ENCODE measurements at places on chromosomes 3 and 15.

DNA sequence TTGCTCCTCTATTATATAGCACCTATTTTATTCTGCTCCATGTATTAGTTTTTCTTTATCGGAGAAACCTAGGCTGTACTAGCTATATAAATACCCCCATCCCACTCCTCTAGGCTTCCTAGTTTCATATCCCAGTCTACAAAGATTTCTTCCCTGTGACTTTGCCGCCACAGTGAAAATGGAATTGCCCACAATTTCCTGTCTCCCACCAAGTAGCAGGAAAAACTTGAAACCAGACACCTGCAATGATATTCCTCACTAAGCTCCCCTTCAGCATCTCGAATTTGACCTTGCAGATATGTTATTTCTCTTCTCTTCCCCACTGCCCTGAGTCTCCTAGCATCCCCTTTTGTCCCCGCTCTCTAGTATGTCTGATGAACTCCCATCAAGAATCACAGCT is 685.8 kb upstream of the CCDC54 start:
- DNase-seq, result no peak

DNA sequence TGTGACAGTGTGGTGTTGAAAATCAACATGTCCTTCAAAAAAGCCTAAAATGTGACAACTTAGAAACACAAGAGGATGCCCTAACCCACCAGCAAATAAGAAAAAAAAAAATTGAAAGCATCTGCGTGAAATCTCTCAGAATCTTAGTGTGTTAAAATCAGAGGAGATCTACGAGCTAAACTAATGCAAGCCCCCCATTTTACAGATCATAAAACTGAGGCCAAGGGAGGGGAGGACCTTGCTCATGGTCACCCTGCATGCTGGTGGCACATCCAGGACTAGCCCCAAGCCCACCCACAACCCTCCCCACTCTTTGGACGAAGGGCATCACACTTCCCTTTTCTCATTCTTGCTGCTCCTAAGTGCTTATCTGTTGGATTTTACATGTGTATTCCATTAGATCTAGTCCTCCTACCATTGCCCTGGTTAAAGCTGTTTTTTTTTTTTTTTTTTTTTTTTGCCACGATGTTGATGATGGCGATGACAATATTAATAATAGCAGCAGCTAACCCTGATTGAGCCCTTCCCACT is 29.1 kb upstream of the NOX5 start:
- no peak for DNase-seq

DNA sequence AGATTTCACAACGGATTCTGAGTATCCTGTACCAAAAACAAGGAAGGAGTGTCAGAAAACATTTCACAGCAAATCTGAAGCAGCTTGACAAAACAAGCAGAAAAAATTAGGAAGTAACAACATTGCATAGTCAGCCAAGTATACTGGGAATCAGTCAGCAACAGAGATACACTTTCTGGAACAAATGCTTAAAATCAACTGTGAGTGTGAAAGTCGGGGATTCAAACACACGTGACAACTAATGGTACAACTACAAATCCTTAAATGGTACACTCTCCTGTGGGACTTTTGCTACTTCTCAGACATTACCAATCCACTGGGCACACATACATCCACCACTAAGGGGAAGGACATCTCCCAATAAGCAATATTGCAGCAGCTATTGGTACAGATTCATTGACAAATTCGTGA is 296.6 kb upstream of the MME start:
- DNase-seq, result no peak

- DNase-seq, result no peak
Measured at GRCh38 chr15:74632601-74633000, 17.0 kb downstream of the CLK3 start.

DNA sequence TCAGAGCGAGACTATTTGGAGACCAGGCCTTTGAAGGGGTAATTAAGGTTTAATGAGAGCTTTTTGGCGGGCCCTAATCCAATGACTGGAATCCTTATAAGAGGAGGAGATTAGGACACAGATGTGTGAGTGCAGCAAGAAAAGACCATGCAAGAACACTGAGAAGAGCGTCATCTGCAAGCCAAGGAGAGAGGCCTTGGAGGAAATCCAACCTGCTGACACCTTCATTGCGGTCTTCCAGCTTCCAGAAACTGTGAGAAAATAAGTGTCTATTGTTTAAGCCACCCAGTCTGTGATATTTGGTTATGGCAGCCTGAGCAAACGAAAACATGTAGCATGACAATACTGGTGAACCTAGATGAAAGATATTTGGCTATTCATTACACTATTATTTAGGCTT is 23.0 kb upstream of the MUSTN1 start:
- no peak for DNase-seq

- DNase-seq, result no peak
Measured at GRCh38 chr15:94135486-94136147, 95.7 kb upstream of the MCTP2 start.

DNA sequence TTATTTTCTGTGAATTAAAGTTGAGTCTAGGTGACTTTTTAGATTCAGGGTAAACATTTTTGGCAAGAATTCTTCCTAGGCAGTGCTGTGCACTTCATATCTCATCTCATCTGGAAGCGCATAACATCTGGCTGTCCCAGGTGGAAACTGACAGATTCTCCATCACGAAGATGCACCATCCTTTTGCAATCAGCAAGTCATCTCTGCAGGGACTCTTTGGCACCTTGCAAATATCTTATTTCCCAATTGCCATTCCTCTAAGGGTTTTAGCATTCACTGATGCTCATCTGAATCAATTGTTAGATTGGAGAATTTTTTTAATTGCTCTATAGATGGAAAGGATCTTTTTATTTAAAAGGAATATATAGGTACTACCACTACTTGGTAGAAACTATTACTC is 282.7 kb upstream of the ATP10A start:
- no peak for DNase-seq

- peak; percentile 43 for DNase-seq
Measured at GRCh38 chr3:124032311-124032880, 40.5 kb upstream of the ROPN1 start.

DNA sequence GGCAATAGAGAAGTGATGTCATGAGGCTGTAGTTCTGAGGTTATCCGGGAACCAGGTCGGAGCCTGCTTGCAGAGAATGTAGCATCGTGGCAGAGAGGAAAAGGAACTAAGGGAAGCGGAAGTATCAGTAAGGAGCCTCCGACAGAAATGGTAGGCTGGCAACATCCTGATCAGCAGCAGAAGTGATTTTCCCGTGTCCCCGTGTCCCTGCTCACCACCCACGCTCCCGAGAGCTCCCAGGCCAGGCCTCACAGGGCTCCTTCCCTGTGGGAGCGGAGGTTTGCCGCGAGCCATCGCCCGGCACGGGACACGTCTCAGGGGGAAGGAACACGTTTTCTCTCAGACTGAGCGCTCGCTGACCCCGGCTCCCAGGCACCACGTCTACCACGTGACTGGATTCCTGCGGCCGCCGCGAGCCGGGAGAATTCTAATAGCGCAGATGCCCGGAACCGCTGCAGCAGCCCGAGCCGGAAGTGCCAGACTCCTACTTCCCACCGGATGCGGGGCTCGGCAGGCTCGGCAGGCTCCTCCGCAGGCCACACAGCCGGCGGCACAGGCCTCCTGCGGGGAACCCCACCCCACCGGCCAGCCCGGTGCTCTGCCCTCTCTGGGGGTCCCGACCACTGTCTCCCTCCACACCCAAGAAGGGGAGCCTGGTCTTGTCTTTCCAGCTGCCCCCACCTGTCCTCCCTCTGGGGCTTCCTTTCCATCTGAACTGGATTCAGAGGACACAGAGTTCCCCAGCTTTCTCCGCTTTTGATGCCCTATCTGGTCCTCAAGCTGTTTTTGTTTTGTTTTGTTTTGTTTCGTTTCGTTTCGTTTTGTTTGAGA is 99.3 kb downstream of the BDH1 start:
- peak; percentile 70 for DNase-seq

- DNase-seq, result no peak
Measured at GRCh38 chr3:31779514-31779913, 201.5 kb downstream of the OSBPL10 start.

- DNase-seq, result peak; percentile 37
Measured at GRCh38 chr3:16070707-16071106, 103.8 kb upstream of the GALNT15 start.

DNA sequence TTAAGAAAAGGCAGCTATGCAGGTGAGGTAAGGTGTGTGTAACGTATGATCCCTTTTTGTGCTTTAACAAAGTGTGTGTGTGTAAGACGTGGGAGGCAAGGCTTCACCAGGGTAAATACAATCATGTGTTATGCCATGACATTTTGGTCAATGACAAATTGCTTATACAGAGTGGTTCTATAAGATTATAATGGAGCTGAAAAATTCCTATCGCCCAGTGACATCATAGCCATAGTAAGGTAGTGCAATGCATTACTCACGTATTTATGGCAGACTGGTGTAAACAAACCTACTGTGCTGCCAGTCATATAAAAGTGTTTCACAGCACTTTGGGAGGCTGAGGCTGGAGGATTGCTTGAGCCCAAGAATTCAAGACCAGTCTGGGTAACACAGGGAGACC is 60.2 kb upstream of the LCTL start:
- no peak for DNase-seq
